ENCODE measurements at places on chromosomes 12 and 14. TPM values are rescaled to one million over a fixed set of nuclear protein-coding genes. Genes with fewer than 3 reads are reported as not detected.

DNA sequence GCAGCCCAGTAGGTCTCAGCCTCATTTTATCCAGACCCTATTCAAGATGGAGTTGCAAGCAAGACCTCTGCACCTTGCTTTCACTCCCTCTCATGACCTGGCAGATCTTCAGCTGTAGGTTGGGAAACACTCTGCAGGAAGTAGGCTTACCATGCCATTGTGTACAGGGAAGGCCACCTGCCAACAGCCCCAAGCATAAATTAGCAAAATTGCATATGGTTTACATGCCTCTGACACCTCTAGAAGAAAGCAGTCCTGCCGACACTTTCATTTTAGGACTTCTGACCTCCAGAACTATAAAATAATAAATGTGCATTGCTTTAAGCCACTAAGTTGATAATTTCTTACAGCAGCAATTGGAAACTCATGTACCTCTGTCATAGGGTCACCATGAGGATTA lies 96.9 kb downstream of the SLC15A4 start:
- no peak for DNase-seq

GRCh38 chr12:113831476-113831875 lies 134.6 kb downstream of the RBM19 start:
- DNase-seq, result no peak

- no peak for DNase-seq
These were observed 175.2 kb upstream of the GRIN2B start for GRCh38 chr12:14156606-14157005.

- no peak for DNase-seq
These were observed 133.5 kb upstream of the TMCC3 start for GRCh38 chr12:94783862-94784261.

The GPRC5D gene
- total RNA-seq, result not detected

The FAM186B gene
- total RNA-seq, result 0.14 TPM

DNA sequence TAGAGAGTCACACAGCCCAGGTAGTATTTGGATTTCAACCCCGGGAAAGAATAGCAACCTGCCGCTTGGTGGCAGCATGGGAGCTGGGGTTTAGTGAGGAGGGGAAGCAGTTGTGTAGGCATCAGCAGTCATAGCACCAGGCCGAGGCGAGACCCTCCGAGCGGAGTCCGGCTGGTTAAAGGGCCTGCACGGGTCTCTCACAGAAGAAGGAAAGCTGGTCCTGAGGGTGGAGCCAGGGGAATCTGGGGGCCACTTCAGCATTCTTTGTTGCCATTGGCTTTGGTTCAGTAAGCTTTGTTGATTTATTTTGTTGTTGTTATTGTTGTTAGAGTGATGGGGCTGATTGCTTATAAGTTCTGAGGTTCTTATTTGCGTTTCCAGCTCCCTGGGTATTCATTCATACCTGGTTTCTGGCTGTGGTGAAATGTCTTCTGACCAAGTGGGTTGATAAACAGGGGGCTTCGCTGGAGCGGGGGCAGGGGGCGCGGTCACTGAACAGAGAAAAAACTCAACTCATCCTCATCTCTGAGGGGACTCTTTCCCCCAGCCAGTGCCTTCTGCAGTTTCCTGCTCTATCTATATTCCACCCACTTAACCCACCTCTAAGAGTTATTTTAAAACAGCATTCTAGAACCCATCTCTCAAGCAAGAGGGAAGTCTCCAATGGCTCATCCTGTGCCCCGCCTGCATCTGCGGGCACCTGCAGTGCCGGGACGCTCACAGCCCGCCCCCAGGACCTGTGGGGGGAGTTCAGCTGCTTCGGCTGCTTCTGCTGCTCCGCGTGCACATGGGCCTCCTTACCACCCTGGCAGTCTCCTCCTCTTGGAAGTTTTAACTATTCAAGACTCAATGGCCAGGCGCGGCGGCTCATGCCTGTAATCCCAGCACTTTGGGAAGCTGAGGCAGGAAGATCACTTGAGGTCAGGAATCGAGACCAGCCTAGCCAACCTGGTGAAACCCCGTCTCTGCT lies 11.6 kb downstream of the CKB start:
- DNase-seq, result no peak

The CHURC1 gene
- 45.3 TPM for total RNA-seq

The KRT74 gene
- total RNA-seq, result 0.10 TPM

GRCh38 chr12:108875280-108875679 lies 4.6 kb upstream of the DAO start:
- DNase-seq, result no peak

DNA sequence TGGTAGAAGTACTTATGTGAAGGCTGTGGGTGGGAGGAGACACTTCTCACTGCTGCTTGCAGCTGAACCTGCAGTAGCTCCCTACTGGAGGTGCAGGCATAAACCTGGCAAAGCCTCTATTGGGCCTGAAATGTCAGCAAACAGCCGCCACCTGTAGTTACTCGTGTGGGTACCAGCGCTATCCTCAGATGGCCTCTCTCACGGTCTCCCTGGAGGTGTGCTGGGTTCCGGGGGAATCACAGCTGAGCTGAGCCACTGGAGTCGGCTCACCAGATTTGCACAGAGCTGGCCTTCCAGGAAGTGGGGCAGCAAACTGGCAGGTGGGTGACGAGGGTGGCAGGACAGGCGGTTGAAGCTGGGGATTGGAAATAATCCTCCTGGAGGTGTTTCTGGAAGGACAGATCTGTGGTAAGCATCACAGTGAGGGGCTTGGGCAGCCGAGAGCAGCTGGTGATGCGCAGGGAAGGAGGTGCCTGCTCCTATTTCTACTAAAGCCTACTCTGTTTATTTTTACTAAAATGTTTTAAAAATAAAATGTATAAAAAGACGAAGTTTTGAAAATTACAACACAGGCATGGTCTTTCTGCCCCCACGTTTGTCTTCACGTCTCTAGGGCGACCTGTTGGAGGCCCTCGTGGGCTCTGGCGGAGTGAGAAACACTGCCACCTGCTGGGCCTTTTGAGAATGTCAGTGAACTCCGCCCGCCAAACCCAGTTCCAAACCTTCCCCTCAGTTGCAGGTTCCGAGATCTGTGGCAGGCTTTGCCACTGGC lies 67.8 kb upstream of the PLEKHG3 start:
- DNase-seq, result no peak

DNA sequence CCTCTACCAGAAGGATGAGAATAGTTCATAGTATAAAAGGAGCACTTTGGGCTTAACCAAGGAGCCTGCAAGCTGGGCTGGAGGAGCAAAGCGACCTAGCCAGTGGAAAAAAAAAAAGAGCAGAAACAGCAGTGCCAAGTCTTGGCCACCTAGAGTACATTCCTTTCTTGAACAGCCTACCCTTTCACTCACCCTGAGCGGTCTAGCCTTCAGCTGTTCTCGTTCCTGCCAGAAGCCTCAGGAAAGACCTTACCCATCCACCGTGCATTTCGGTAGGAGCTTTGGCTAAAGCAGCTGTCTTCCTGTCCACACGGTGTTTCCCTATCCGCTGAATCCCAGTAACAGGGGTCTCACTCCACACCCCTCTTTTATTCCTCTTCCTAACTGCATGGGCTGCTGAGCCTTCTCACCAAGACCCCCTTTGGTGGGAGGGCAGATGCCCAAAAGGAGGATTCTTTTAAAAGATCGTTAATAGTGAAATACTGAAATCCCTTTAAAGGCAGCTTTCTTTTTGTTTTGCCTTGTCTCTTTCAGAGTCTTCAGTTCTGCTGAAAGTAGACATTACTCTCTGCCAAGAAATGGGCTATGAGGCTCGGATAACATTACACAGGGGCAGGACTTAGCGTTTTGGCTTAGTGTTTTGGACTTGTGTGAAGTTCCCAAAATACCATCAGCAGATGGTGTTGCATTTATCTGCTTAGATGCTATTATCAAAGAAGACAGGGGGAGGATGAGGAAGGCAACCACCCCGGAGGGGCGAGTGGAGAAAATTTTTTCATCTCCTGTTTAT lies 88.5 kb upstream of the METAP2 start:
- no peak for DNase-seq

The GNS gene
- total RNA-seq, result 84.7 TPM

The TAS2R42 gene
- not detected for total RNA-seq

- DNase-seq, result no peak
These were observed 2.7 kb upstream of the INHBE start for GRCh38 chr12:57452181-57452936.

The RHOJ gene
- 0.17 TPM for total RNA-seq

GRCh38 chr12:47814539-47815170 lies 5.0 kb downstream of the HDAC7 start:
- DNase-seq, result no peak

DNA sequence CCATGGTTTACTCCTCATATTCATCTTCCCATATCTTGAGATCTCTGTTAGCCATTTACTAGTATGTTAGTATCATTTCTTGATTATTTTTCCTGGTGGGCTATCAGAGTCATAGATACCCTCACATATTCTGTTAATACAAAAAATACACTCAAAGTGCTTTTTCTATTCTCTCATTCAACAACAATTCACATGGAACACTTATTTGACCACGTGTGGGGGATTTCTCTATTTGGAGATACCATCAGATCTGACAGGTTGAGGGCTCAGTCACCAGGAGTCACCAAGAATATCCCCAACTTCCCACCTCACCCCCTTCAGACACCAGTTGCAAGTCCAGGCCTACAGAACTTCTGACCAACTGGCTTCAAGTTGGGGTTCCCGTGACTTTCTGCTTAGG lies 51.9 kb upstream of the A2ML1 start:
- DNase-seq, result no peak

The KRT83 gene
- total RNA-seq, result not detected

The RNF212B gene
- not detected for total RNA-seq

DNA sequence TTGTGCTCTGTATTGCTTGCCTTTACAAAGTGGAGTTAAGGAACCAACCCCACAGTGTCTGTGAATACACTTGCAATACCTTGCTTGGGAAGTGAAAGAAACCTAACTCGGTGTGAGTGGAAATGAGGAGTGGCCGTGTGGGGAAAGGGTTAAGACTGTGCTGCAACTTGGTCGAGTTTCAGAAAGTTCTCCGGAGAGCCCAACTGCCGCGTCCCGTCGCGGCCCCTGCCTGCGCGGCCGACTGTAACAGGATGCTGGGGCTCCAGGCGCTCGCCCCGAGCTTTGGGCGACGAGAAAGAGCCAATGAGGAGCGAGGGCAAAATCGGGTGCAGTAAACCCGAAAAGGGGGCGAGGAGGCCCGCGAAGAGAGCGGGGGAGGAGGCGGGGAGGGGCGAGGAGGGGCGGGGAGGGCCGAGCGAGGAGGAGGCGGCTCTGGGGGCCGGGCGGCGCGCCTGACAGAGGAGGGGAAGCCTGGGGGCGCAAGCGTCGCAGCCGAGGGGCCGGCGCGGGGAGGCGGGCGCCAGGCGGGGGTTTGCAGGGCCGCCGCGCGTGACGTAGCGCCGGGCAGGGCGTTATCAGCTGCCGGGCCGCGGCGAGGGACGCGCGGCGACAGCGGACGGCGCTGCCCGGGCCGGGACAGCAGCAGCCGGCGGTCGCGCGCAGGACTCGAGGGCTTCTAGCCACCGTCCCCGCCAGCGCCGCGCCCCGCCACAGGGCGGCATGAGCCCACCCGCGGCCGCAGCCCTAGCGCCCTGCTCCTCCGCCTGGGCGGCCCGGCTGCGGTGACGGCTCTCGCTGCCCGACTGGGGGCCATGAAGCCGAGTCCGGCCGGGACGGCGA lies at the start of gene DACT1:
Gene DACT1 (plus strand): TSS at position 572 of the 840 bp plus-strand sequence. CDS start 241 bp downstream, at position 813.
- peak; percentile 81 for DNase-seq

DNA sequence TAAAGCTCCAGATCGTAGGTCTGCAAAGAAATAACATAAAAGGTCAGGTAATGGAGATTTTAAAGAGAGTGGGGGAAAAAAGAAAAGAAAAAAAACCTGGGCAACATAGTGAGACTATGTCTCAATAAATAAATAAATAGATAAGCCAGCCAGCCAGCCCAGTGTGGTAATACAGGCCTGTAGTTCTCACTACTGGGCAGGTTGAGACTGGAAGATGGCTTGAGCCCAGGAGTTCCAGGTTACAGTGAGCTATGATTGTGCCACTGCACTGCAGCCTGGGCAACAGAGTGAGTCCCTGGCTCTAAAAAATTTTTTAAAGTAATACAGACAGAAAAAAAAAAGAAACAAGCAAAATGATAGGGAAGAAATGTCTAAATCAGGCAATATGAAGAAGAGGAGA lies 43.2 kb upstream of the BBS10 start:
- no peak for DNase-seq

The MSI1 gene
- 71.7 TPM for total RNA-seq

DNA sequence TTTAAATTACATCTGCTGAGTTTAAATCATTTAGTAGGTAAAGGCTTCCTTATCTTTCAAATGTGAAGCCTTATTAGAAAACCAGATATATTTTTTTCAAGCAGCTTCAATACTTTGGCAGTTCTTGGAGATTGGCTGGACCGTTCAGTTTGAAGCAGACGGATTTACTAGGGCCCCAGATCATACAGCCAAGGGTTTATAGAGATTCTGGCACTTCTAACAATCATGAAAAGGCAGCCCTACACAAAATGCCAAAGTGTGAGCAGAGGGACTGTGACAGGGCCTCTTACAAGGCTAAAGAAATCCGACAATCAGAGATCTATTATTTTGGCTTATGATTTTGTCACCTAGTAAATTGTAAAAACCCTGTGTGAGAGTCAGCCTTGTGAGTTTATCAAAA lies 162.8 kb upstream of the SLC38A2 start:
- no peak for DNase-seq

GRCh38 chr12:68336889-68337303 lies 4.7 kb upstream of the MDM1 start:
- no peak for DNase-seq

The DPF3 gene
- total RNA-seq, result 4.5 TPM

The MAP1LC3B2 gene
- 1.0 TPM for total RNA-seq

DNA sequence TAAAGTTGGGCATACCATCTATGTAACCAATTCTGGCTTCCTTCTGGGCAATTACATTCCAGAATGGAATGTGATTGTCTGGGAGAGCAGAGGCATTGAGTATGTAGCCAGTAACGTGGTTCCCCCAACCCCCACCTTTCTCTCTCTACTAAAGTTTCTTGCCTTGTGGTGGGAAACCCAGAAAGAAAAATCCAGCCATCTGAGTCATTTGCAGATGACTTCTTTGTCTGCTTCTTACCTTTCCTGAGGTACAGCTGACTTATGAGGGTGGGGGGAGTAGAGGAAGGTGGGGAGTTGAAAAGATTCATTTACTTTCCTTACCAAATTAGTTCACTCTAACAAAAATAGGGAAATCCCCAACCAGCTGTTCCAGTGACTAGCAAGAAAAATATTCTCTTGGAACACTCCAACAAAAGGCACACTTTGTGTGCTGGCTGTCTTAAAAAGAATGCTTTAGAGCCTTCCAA lies 112.1 kb upstream of the FRMD6 start:
- no peak for DNase-seq

The BMP4 gene
- total RNA-seq, result 12.4 TPM

- no peak for DNase-seq
These were observed 169.9 kb downstream of the KIF21A start for GRCh38 chr12:39272871-39273655.

- no peak for DNase-seq
These were observed 412.8 kb upstream of the MGAT4C start for GRCh38 chr12:86669010-86669409.

DNA sequence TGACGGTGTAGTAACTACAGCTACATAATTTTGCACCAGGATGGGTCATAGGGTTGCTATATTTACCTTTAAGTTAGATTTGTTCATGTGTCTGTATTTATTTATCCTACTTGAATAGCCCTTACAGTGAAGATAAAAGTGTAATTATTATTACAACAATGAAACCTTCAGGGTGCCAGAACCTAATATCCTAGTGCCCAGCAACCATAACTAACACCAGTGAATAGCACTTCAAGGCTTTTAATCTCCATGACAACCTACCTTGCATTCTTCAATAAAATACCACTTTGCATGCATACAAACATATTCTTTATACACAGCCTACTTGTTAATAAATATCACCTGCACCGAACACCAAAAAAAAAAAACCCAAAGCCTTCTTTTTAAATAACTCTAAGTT lies 58.7 kb upstream of the G2E3 start:
- no peak for DNase-seq

- DNase-seq, result no peak
These were observed 64.2 kb downstream of the LLPH start for GRCh38 chr12:66066137-66066928.

The ZDHHC22 gene
- total RNA-seq, result 0.24 TPM
